GM19239 (cell line): ENCODE measurements at places on chromosomes 13 and 19.

- no peak for DNase-seq
Measured at GRCh38 chr19:19575411-19575810, 37.3 kb downstream of the CILP2 start.

GRCh38 chr13:50928102-50928501 is 18.5 kb downstream of the RNASEH2B start:
- no peak for DNase-seq

DNA sequence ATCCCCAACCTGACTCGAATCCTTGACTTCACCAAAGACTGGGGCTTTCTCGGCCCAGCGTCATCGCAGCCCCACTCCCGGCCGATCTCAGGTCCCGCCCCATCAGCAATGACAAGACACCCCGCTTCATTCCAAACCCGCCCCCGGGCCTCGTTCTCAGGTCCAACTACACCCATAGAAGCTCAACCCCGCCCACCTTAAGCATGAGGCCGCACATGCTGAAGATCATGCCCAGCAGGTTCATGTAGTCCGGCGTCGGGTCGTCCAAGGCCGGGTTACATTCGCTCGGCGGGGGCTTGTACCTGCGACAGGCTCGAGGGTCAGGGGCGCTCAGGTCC is 2.3 kb downstream of the WDR83 start:
- no peak for DNase-seq

GRCh38 chr13:81305928-81306327 is 965.0 kb upstream of the SPRY2 start:
- DNase-seq: no peak

- DNase-seq: no peak
Measured at GRCh38 chr19:31500197-31500830, 151.1 kb upstream of the TSHZ3 start.

DNA sequence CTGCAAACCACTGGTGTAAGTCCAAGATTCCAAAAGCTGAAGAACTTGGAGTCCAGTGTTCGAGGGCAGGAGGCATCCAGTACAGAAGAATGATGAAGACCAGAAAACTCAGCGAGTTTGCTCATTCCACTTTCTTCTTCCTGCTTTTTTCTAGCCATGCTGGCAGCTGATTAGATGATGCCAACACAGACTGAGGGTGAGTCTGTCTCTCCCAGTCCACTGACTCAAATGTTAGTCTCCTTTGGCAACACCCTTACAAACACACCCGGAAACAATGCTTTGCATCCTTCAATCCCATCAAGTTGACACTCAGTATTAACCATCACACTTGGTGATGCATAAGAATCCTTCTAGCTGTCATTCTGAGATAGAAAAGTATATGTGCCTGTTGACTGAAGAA is 1504.6 kb downstream of the EFNB2 start:
- DNase-seq: no peak

DNA sequence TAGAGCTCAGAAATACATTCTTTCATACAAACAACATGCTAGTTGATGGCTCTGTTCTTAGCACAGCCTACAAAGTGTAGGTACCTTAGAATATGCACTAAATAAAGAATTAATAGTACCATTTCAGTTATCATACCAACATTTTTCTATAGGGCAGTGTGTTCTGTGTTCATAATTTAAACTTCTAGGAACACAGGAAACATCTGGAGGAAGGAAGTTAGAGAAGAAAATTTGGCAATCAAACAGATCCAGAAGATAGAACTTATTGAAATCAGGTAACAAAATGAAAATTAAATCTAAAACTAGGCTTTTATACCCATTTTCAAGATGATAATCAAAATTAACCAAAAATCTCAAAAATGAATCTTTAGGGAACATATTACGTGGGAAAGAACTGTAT is 527.5 kb downstream of the DCT start:
- no peak for DNase-seq

DNA sequence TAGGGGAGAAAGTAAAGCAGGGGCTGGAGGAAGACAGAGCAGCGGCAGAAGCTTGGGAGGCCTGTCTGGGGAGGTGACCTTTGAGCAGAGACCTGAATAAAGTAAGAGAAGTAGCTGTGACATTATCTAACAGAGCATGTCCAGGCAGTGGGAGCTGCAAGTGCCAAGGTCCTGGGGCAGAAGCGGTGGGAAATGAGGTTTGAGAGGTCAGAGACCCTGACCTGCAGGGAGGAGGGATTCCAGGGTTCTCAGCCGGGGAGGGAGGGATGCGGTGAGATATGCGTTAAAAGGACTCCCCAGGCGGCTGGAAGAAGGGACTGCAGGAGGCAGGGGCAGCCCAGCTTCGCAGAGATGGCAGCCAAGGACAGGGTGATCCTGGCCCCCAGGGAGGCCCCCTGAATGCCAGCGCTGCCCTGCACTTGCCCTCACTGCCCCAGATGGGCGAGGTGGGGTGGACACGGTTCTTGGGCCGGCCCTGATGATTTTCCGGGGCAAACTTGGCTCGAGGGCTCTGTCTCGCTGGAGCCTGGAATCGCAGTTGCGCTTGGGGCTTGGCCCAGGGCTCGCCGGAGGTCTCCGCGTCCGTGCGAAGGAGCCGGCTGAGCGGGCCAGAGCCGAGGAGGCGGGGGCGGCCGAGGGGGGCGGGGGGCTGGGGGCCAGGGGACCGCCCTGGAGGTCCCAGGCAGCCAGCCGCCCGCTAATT is 3.2 kb downstream of the CRLF1 start:
- no peak for DNase-seq

- no peak for DNase-seq
Measured at GRCh38 chr13:82772816-82773215, 1109.5 kb downstream of the SLITRK1 start.

DNA sequence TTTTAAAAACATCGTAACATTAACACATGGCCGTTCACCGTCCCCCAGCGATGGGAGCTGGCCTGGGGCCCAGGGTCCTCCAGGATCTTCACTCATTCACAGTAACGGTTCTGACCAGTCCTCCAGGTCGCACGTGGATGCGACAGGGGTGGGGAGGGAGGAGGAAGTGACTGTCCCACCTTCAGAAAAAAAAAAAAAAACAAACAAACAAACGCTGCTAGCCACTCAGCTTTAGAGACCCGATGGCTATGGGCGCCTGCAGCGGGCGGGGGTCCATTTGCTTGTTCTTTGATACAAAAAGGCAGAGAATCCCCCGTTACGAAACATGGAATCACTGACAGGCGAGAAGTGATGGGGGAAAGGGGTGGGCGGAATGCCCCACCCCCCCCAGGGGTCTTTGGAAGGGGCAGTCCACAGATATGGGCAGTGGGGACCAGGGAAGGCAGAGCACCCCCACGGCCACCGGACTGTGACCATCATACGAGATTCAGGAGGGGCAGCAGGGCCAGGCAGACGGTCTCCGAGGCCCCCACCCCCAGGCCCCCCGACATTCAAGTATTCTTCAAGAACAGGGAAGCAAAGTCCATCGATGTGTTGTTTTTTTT is 13.3 kb downstream of the MKNK2 start:
- DNase-seq: no peak

- DNase-seq: no peak
Measured at GRCh38 chr19:35328851-35329285, at the start of gene CD22. Gene CD22 (plus strand): TSS chr19:35329187. CDS start chr19:35332041, 2,854 bp downstream.

DNA sequence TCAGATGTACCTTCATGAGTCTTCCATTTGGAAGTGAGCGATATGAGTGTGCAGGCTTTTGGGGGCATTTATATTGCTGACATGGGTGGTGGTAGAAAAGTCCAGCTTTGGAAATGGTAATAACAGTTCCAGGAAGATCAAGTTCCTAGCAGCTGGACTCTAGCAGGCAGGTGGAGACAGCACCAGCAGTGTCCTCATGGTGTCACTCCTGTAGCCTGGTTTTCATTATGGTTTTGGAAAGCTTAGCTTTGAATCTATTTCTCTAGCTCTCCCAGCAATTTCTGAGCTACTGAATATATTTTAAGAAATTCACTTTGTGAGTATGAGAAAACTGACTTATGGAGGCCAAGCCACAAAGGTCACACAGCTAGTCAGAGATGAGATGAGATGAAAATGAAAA is 523.2 kb upstream of the HTR2A start:
- no peak for DNase-seq
